Bladder microvascular endothelial cell (primary cell): ENCODE measurements at places on chromosomes 12 and 14. TPM values are rescaled to one million over a fixed set of nuclear protein-coding genes. Genes with fewer than 3 reads are reported as not detected.

M6PR gene
- total RNA-seq = 221 and 355 TPM in 2 replicates

PIWIL1 gene
- total RNA-seq = not detected in 2 replicates

ENDOU gene
- total RNA-seq = under 0.01 and 0.13 TPM in 2 replicates

GYS2 gene
- total RNA-seq = not detected in 2 replicates

LHX5 gene
- not detected in 2 replicates for total RNA-seq

IFT43 gene
- 19.1 and 23.2 TPM in 2 replicates for total RNA-seq

CBLN3 gene
- 1.5 and 3.0 TPM in 2 replicates for total RNA-seq

PMCH gene
- not detected in 2 replicates for total RNA-seq

TAS2R42 gene
- not detected in 2 replicates for total RNA-seq

CDCA3 gene
- total RNA-seq = 7.0 and 13.4 TPM in 2 replicates

SLC38A1 gene
- 45.0 and 202 TPM in 2 replicates for total RNA-seq

CCDC177 gene
- not detected in 2 replicates for total RNA-seq

PPP1R1A gene
- total RNA-seq = not detected in 2 replicates

FAIM2 gene
- not detected in 2 replicates for total RNA-seq

SERPINA3 gene
- total RNA-seq = 0.16 and 0.19 TPM in 2 replicates

EIF4B gene
- total RNA-seq = 880 and 1,059 TPM in 2 replicates

ADGRD1 gene
- 0.06 and 0.16 TPM in 2 replicates for total RNA-seq

ACTN1 gene
- total RNA-seq = 165 and 533 TPM in 2 replicates

PCK2 gene
- 4.4 and 9.4 TPM in 2 replicates for total RNA-seq

SLC25A47 gene
- not detected in 2 replicates for total RNA-seq

PPP4R4 gene
- total RNA-seq = under 0.01 and 0.16 TPM in 2 replicates

INHBE gene
- under 0.01 TPM in 1 of 2 replicates, not detected in the other for total RNA-seq

PROX2 gene
- not detected in 2 replicates for total RNA-seq

ASPG gene
- not detected in 2 replicates for total RNA-seq

KRT6C gene
- total RNA-seq = not detected in 2 replicates

ZC3H10 gene
- 4.4 and 6.4 TPM in 2 replicates for total RNA-seq

A2M gene
- 81.1 and 198 TPM in 2 replicates for total RNA-seq

LRRC10 gene
- total RNA-seq = not detected in 2 replicates

CDCA4 gene
- 31.0 and 38.5 TPM in 2 replicates for total RNA-seq

KCNJ8 gene
- 0.16 TPM in 1 of 2 replicates, not detected in the other for total RNA-seq

FAM181A gene
- not detected in 2 replicates for total RNA-seq

FGF23 gene
- not detected in 2 replicates for total RNA-seq
